ENCODE measurements at places on chromosomes 7 and 10.

DNA sequence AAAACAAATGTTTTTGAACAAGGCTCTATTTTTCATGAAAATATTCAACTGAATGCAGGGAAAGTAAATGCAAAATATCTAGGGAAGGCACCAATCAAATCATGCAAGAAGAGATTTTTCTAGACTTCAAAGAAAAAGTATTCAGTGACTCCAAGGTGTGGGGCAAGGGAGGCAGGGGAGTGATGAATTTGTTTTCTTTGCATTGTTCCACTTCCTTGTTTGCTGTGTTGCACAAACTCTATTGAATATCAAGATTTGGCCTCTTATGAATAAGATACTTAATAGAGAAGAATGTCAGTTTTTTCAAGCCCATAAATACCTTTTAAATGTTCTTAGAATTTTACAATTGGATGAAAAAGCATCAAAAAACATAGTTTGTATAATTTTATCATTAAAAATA, 26.4 kb downstream of the STEAP1 start:
- no peak for DNase-seq

- DNase-seq, result no peak
These were observed 202.1 kb upstream of the NFE2L3 start for GRCh38 chr7:25949736-25950487.

DNA sequence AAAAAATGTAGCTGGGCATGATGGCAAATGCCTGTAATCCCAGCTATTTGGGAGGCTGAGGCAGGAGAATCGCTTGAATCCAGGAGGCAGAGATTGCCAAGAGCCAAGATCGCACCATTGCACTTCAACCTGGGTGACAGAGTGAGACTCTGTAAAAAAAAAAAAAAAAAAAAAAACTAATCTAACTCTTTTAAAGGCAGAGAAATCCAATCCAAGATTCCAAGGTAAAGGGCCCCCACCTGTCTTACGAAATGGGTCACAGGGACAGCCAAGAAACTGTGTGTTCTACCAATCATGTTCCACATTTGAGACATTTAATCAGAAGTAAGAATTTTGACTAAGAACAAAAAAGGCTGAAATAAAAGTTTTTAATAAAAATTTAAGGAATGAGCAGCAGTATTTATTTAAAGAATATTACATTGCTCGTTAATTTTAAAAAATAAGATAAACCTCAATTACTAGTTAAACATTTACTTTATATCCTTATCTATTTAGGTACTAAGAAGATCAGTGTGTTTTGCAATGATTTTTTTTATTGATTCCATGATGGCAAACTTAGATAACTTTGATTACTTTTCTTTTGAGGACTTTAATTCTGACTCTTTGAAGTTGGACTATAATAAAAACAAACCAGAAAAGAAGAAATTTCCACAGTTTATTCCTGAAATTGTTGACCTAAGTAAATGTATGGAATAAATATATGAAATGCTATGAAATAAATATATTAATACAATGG, 6.7 kb upstream of the OAT start:
- no peak for DNase-seq

- DNase-seq, result no peak
These were observed 613.8 kb downstream of the ZWINT start for GRCh38 chr10:55747244-55747643.

DNA sequence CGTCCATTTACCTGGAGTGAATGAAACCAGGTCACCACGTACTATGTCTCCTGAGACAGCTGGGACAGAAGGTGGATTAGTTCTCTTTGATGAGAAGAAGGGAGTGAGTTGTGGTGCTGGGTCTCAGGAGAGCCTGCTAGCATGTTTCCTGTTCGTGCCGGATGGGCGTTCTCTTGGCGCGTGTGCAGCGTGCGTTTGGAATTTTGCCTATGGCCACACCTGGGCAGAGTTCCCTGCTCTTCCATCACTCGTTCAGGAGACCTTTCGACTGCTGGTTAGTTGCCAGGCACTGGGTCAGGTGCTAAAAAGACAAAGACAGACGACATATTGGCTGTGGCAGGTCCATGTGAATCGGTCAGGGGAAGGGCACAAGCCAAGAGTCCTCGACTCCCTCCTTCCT, 90.3 kb downstream of the TRRAP start:
- no peak for DNase-seq

GRCh38 chr7:36871355-36871738, 147.1 kb upstream of the AOAH start:
- no peak for DNase-seq

- DNase-seq, result peak; percentile 4
These were observed 148.7 kb downstream of the ZMYND11 start for GRCh38 chr10:283916-284356.

DNA sequence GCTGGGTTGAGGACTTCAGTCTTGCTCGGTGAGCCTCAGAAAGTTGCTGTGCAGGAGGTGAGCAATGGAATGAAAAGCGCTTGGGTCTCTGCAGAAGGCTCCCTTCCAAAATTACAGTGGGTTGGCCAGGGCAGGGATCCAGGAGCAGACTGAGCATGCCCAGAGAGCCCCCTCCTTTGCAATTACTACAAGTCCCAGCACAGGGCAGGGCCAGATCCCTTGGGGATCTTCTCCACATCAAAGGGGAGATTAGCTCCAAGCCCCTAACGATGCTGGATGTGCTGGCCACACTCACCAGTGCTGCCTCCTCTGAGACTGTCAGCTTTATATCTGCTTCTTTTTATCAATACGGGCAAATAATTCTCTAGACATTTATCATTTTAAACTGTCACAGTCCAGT, 337.5 kb downstream of the RPS24 start:
- no peak for DNase-seq

GRCh38 chr7:101470668-101471487, 108.2 kb downstream of the COL26A1 start:
- no peak for DNase-seq

DNA sequence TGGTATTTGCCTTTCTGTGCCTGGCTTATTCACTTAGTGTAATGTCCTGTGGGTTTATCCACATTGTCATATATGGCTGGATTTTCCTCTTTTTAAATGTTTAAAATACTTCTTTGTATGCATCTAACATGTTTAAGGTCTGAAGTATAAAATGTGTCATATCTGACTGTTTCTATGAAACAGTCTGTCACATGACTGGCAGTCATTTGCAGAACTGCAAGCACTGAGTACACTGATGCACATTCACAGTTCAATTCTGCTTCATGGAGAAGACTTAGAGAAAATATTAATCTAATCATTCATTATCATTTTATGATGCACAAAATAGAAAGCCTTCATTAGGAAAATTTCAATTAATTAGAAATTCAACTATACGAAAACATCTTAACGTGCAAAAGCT, 119.7 kb upstream of the PRSS58 start:
- no peak for DNase-seq

DNA sequence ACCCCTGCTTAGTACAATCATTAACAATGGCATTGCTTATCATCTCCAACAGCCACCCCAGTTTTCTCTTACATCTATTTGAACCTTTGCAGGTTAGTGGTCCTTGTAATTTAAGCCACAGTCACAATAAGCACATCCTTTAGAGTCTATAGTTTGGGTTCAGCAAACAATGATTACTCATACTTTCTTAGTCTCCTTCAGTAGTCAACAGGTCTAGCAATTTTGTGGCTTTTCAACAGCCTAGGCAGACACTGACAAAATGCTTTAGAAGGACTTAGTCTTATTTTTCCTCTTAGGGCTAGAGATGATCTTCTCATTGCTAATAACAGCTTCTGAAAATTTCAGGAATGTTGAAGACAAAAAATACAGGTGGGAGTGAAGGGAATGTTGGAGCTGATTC, 32.3 kb upstream of the FAM204A start:
- no peak for DNase-seq

- no peak for DNase-seq
These were observed 63.7 kb downstream of the PTEN start for GRCh38 chr10:87927091-87927490.

DNA sequence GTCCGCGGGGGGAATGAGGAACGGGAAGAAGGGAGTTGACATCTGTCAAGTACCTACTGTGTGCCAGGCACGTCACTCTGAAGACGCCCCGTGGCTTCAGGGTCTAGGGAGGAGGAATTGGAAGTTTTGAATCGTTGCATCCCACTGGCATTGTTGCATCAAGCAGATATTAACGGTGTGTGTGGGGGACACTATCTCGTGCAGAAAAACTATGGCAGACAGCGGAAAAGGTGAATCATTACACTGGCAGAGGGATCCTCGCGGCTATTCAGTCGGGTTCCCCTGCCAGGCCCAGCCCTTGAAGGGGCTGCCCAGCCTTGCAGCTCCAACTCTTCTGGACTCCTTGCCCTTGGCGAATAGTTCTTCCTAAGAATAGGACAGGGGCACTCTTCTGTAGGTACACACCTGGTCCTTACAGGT, 1.0 kb upstream of the KIAA1549 start:
- DNase-seq, result no peak

DNA sequence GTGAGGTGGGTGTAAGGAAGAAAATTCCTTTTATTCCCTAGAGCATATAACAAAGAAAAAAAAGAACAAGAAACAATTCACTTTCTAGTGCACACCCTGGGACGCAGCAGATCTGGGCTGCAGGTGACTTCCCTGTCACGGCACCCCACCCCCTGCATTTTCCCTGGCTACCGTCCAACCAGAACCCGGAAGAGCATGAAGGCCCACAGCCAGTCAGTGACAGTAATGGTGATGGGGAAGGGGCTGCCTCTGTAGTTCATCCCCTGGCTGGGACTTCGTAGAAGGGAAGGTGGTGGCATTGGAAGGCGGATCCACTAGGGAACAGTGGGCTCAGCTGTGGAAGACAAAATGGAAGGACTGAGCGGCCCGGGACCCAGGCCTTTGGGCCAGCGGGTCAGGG, 236.7 kb downstream of the BUB3 start:
- DNase-seq, result no peak

DNA sequence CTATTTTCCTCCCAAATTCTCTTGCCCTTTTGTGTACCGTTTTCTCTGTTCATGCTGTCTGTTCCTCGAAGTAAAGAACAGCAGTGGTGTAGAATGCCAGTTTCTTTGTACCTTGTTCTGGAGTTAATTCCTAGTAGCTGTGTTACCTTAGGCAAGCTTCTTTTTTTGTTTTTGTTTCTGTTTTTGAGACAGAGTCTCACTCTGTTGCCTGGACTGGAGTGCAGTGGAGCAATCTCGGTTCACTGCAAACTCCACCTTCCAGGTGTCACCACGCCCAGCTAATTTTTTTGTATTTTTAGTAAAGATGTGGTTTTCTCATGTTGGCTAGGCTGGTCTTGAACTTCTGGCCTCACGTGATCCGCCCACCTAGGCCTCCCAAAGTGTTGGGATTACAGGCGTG, 221.2 kb downstream of the BBS9 start:
- DNase-seq, result no peak

- no peak for DNase-seq
These were observed 43.3 kb upstream of the BTRC start for GRCh38 chr10:101310529-101311184.

DNA sequence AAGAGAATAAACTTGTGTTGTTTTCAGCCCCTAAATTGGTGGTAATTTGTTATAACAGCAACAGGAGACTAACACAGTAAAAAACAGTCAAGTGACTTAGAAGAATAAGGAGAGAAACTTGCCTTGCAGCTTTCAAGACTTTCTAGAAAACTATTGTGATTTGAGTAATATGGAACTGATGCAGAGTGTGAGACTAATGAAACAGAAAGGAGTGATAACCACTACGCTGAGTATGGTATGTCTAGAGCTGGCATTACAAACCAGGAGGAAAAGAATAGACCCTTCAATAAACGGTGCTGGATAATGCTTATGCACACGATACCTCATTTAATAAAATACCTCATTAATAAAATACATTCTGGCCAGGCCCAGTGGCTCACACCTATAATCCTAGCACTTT, 99.9 kb downstream of the CREM start:
- no peak for DNase-seq

DNA sequence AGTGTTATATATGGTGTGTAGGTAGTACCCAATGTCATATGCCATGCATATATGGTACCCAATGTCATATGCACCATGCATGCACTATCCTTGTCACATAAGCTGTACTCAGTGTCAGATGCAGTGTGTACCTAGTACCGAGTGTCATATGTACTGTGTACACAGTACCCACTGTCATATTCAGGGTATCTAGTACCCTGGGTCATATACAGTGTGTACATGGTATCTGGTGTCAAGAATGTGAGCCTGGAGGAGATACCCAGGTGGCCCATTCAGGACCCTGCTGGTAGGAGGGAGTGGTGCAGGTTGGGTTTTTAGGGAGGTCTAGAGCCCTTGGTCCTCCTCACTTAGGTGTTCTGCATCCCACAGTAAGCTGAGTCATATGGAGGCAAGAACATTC, 1.8 kb downstream of the ZMYND11 start:
- peak; percentile 53 for DNase-seq

GRCh38 chr7:101377189-101377736, 14.6 kb downstream of the COL26A1 start:
- no peak for DNase-seq

GRCh38 chr7:117560030-117560429, 80.2 kb downstream of the CFTR start:
- no peak for DNase-seq

DNA sequence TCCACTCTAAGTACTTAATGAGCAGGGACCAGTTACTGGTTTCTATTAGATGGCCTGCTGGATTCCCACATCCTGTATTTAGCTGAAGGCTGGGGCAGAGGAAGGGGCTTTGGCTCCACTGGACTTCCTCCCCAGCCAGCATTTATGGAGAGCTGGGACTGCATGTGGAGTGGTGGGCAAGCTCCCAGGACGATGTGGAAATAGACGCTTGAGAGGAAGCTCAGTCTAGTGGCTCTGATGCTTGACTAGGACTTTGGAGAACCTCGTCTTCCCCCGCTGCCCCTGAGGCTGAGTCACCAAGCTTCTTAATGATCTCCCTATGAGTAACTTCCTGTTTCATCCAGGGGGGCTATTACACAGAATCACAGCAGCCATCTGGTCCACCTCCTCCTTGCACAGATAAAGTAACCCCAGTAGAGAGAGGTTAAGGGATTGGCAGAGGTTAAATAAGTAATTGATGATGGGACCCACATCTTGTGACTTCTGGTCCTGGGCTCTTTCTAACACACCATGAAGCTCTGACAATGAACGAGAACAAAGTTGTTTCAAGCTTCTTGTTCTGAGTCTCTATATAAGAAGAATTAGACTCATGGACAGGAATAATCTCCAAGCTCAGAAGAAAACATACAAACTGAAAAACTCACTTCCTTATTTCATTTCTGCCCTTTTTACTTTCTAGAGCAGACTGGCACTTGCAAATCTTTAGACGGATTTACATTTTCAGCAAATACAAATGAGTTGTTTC, 126.2 kb downstream of the PRPF18 start:
- no peak for DNase-seq

- DNase-seq, result no peak
These were observed 2.6 kb upstream of the CAV1 start for GRCh38 chr7:116522247-116522646.

All from CD4-positive, alpha-beta T cell treated with Interleukin-12 subunit alpha and Interleukin-12 subunit beta, for 1 hour (primary cell).